ENCODE measurements at places on chromosomes 7 and 10. TPM values are rescaled to one million over a fixed set of nuclear protein-coding genes. Genes with fewer than 3 reads are reported as not detected.

Gene ACSL5
- total RNA-seq: 21.2 TPM

Gene SEMA3D
- 2.1 TPM for total RNA-seq

- DNase-seq: no peak
These were observed at the start of gene NT5C3A for GRCh38 chr7:33062023-33062781. Gene NT5C3A (minus strand): TSS chr7:33062776. CDS start chr7:33062705, 71 bp downstream.

Gene LIPN
- not detected for total RNA-seq

Gene CCDC172
- not detected for total RNA-seq

Gene TAF5
- total RNA-seq: 3.9 TPM

Gene PTPRZ1
- 0.87 TPM for total RNA-seq

DNA sequence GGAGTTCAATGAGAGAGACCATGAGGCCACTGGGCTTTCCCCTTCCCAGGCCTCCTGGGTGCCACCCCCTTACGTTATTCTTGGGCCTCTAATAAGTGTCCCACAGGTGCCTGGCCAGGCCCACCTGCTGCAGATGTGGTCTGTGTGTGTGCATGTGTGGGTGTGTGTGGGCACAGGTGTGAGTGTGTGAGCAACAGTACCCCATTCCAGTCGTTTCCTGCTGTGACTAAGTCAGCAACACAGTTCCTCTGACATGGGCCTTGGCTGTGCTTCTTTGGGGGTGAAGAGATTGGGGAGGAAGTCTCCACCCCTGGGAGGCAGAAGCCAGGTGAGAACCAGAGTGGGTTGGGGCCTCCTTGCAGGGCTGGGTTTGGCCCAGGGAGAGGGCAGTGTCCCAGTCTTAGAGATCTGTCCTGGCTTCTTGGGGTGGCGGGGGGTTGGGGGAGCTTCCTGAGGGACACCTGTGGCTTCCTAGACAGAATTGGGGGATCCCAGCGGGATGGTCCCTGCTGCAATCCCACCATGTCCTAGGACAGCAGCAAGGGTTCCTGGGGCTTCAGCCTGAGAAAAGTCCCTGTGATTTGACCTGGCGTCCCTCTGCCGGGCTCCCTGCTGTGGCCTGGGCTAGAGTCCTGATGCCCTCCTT lies 4.1 kb upstream of the PILRB start:
- no peak for DNase-seq

GRCh38 chr7:33351709-33352108 lies 222.3 kb downstream of the BBS9 start:
- no peak for DNase-seq

DNA sequence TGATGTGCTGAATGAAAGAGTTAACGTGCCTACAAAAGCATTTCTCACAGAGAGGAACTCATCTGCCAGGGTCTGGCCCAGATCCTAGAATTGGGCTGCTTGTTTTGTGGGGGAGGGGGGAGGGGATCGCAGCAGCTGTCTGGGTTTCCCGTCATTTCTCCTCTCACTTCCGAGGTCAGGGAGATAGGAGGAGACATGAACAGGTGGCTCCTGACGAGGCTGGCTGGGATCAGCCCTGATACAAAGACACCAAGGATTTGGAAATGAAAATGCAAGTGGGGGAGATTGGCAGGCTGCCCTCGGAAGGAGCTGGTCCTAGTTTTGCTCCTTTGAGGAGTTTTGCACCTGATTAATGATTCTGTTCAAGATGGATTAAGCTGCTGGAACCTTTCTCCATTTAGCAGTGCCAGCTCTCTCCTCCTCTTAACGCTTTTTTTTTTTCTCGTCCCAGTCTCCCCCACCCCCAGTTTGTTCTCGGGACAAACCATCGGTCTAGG lies 86.8 kb upstream of the KMT2C start:
- peak; percentile 59 for DNase-seq

DNA sequence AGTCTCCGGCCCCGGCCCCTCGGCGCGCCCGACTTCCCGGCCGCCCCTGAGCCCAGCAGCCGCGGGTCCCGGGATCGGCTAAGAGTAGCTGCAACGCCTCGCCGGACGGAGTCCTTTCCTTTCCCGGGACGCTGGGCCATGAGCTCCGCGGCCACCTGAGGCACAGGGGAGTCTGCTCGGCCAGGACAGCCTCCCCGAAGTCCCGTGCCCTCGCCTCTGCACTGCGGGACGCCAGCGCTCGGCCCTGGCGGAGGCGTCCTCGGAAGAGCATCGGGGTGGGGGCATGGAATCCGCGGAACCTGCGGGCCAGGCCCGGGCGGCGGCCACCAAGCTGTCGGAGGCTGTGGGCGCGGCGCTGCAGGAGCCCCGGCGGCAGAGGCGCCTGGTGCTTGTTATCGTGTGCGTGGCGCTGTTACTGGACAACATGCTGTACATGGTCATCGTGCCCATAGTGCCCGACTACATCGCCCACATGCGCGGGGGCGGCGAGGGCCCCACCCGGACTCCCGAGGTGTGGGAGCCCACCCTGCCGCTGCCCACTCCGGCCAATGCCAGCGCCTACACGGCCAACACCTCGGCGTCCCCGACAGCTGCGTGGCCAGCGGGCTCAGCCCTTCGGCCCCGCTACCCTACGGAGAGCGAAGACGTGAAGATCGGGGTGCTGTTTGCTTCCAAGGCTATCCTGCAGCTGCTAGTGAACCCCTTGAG lies 502 bp downstream of the SLC18A3 start:
- no peak for DNase-seq

GRCh38 chr10:5910323-5911100 lies 20.5 kb downstream of the FBH1 start:
- peak; percentile 56 for DNase-seq

GRCh38 chr7:137835486-137836112 lies 11.2 kb downstream of the DGKI start:
- no peak for DNase-seq

Gene LBX1
- total RNA-seq: not detected

Gene TMEM229A
- not detected for total RNA-seq

- DNase-seq: no peak
These were observed 454.0 kb downstream of the NEBL start for GRCh38 chr10:20443094-20443493.

GRCh38 chr7:1993776-1994740 lies 238.7 kb downstream of the MAD1L1 start:
- DNase-seq: no peak

Gene NAT16
- not detected for total RNA-seq

GRCh38 chr10:71538608-71539260 lies 142.0 kb downstream of the CDH23 start:
- no peak for DNase-seq

DNA sequence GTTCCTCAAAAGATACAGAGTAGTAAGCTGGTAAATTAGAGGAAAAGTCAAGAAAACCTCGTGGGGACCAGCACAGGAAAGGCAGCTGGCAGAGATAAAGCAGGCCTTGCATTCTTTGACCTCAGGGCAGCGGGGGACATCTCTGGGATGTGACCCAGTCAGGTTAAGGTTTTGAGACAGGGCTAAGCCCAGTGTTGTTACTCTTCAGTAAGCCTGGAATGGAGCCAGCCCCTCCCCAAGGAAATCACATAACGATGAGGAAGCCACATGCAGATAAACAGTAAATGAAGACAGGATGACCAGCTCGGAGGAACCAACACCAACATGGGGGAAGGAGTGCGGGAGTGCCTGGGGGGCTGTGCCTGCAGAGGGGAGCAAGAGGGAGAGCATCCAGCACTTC lies 99.6 kb downstream of the JAZF1 start:
- DNase-seq: no peak

Gene SRI
- total RNA-seq: 82.4 TPM

Gene SPDYE5
- total RNA-seq: not detected

GRCh38 chr7:95357623-95358022 lies 33.3 kb upstream of the PON1 start:
- no peak for DNase-seq

Gene RELN
- total RNA-seq: 2.3 TPM

DNA sequence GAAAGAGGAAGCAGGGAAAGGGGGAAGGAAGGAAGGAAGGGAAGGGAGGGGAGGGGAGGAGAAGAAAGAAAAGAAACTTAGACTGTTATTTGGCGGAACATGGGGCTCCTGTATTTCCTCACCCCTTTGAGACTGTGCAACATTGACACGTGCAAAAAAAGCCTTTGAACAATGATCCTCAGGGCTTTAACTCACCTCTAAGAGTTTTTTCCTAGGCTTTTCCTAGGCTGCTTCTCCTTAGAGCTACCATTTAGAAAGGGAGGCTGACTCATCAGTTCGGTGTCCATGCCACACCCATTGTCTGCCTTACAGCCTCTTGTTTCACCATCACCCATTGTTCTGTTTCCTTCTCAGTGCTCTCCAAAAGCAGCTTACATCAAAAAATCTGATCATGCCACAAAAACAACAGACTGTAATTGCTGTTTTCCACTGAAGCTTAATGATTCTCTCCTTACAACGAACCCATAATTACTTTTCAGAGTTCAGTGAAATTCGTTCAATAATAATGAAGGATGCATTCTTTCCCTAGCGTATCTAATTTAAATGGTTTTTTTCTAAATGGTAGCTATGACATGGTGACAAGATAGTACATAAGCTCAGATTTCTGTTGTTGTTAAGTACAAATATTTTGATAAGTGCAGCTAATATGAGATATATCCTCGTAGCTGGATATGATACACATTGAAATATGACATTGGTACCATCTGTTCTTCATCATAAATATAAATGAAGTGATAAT lies 90.8 kb downstream of the PRLHR start:
- DNase-seq: no peak

Gene ACSM6
- total RNA-seq: not detected

Gene GHITM
- 101 TPM for total RNA-seq

Gene RHOBTB1
- total RNA-seq: 23.9 TPM

GRCh38 chr7:91043186-91043585 lies 221.0 kb upstream of the FZD1 start:
- DNase-seq: no peak

Gene FXYD4
- not detected for total RNA-seq

Gene PSD
- total RNA-seq: 4.4 TPM

Gene UBTD1
- total RNA-seq: 13.8 TPM

DNA sequence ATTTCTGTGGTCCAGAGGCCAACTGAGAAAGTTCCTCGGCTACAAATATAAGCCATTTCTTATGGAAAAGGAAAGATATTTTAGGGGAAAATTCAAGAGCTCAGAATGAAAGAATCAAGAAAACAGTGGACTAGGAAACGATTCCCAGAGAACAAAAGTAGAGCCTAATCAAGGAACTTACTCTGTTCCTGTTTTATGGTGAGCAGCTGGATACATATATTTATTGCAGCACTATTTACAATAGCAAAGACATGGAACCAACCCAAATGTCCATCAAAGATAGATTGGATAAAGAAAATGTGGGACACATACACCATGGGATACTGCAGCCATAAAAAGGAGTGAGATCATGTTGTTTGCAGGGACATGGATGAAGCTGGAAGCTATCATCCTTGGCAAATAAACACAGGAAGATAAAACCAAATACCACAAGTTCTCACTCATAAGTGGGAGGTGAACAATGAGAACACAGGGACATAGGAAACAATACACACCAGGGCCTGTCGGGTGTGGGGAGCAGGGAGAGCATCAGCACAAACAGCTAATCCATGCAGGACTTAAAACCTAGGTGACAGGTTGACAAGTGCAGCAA lies 298.7 kb downstream of the THSD7A start:
- DNase-seq: no peak

Gene UCMA
- total RNA-seq: not detected

Gene PRR15
- 10.5 TPM for total RNA-seq

DNA sequence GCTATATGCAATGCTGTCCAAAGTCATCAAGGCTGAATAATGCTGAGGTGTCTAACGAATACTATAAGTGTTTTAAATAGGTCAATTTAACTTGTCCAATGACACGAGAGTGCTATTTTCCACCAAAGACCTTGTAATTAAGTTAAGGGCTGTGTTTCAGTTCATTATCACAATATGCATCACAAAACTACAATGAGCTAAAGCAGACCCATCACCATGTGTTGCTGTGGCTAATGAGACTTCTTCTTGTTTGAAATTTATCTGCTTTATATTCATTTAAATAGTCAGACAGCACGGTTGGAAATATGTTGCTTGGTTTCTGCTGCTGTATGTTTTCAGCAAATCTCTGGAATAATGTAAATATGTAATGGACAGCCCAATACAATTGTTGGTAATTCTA lies 292.5 kb upstream of the VSTM2A start:
- DNase-seq: no peak

- no peak for DNase-seq
These were observed 1.9 kb upstream of the GPER1 start for GRCh38 chr7:1085910-1086421.

DNA sequence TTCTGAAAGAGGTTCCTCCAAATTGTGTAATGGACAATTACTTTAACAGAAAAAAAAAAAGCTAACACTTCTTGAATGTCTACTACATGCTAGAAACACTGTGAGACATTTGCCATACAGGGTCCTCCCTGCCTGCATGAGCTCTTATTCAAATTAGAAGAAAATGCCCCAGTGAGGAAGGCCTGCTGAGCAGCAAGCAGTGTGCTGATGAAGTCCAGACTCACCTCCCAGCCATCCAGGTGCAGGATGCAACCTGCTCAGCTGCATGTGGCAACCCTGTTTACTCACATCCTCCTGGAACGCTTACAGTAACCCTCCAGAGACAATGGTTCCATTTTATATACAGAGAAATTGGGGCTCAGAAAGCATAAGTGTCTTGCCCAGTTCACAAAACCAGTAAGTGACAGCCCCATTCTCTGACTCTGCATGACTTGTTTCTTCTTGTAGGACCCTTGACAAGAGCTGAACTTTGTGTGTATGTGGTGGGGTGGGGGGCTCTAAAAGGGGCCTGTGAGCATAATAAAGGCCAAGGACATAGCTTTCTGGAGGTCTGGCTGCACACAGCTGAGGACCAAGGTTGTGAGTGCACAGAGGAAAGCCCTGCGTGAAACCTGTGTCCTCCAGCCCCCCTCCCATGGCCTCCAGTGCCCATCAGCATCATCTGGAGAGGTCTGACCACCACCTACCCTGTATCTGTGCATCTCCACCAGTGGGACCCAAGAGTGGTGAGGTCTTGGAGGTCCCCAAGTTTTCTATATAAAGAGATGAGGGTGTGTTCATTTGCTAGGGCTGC lies 387.8 kb downstream of the GRID1 start:
- no peak for DNase-seq

DNA sequence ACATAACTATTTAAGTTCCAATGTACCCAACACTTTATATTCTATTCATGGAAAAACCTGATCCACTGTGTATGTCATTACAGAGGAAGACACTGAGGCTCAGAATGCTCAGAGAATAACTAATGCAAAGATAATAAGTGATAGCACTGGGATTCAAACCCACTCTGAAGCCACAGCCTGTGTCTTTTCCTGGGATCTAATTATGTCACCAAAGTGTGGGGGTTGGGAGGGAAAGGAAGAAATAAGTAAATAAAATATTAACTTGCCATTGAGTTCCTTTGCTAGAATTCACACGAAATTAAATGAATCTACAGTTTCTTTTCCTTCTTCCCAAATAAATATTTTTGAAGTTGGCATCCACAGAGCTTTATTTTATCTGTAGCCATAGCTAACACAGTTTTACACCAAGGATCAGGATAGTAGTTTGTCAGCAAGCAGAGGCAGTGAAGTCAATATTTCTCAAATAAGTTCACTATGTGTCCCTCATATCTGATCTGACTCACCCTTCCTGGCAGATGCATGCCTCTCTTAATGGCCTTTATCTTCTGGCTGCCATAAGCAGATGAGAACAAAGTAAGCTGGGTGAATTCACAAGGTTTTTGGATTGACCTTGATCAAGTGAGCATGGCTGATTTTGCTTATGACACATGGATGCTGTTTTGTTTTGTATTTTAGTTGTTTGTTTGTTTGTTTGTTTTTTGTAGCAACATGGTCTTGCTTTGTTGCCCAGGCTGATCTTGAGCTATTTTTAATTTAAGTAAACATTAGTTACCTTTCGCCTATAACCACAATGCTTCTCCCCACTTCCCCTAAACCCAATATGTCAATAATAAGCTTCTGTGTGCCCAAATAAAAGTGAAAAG lies 6.3 kb downstream of the RAPGEF5 start:
- no peak for DNase-seq

Gene CFAP70
- 2.2 TPM for total RNA-seq

Gene HOXA11
- total RNA-seq: 0.23 TPM

Gene HOXA10
- 0.25 TPM for total RNA-seq
